Stimulated activated CD8-positive, alpha-beta memory T cell treated with anti-CD3 and anti-CD28 coated beads, Interleukin-2, amount 100 ng/mL, for 1 hour (primary cell): ENCODE measurements at places on chromosomes 5 and 9.

GRCh38 chr5:150636391-150637244 is 3.8 kb upstream of the SYNPO start:
- DNase-seq: no peak

DNA sequence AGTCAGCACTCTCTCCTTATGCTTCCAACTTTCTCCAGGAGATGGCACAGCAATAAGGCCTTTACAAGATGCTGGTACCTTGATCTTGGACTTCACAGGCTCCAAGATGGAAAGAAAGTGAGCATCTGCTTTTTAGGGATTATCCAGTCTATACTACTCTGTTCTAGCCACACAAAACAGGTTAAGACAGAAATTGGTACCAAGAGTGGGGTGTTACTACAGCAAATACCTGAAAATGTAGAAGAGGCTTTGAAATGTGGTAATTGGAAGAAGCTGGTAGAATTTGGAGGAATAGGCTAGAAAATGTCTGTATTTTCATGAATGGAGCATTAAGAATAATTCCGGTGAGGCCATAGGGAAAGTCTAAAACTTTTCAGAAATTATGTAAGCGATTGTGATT is 484.8 kb upstream of the GRIA1 start:
- DNase-seq: no peak

DNA sequence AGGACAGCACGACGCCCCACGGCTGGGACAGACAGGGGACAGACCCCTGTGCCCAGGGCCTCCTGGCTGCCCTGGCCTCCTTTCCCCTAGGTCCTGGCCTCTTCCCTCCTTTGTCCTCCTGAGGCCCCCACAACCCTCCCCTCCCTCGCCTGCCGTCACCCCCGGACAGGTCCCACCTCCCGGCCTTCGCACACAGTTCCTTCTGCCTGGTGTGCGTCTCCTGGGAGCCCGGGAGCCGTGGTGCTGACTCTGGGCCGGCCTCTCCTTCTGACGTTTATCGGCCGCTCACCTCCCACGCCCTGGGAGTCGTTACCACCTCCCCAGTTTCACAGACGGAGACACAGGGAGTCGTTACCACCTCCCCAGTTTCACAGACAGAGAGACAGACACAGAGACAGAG is 25.1 kb upstream of the NOTCH1 start:
- DNase-seq: no peak

- peak; percentile 36 for DNase-seq
Observed at GRCh38 chr5:112737463-112738190, at the start of gene APC. Gene APC (plus strand): TSS chr5:112737885. CDS start chr5:112754891, 17,006 bp downstream.

GRCh38 chr5:110096419-110096818 is 406.7 kb downstream of the MAN2A1 start:
- DNase-seq: no peak

DNA sequence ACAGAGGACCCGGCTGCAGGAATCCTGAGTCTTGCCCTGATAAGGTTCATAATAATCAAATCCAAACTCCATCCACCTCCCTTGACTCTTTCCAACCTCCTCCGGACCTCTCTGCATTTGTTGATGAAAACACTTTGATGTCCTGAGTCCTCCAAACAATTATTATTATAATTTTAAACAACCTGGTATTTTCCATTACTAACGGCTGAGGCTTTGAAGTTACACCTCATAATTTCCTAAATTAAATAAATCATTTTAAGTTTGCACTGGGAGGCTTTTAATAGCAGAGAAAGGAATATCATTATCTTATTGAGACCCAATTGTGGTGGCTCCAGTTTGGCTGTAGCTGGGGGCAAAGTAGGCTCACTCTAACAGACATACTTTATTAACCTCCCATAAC is 9.5 kb downstream of the MSX2 start:
- no peak for DNase-seq

DNA sequence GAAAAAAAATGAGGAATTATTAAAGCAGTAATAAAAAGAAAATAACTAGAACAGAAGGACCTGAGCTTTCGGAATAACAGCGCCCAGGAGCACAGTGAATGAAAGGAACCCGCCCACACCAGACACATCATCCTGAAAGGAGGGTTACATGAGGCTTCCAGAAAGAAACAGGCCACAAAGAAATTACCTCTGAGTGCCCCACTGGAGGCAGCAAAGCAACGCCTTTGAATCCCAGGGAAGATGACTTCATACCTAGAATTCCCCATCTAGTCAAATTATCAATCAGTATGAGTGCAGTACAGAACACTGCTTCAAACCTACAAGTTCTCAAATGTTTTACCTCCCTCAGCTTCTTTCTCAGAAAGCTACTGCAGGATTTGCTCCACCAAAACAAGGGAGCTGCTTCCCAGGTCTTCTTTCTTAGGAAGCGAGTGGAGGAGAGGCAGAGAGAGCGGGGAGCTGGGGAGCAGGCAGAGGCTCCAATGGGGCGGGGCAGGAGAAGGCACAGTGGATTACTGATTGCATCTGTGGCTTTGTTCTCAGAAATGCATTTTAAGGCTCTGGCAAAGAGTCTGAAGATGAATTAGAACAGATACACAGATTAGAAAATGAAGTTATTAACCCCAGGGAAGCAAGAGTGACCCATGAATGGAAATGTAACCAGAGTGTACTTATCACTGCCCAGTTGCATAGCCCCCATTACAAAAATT is 87.1 kb downstream of the SEMA4D start:
- DNase-seq: no peak

DNA sequence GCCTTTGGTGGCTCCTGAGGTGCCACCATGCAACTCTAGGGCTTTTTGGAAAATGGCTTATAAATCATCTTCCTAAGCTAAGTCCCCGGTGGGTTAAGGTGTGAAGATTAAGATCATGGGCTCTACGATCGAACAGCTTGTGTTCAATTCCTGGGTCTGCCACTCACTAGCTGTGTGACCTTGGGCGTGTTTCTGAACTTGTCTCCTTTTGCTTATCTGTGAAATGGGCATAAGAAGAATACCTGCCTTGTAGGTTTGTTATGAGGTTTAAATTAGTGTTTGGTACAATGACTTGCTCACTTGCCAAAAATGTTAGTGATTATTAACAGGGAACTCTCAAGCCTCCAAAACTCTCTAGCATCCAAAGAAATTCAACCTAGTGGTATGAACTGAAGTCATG is 119.2 kb upstream of the PITX1 start:
- no peak for DNase-seq

DNA sequence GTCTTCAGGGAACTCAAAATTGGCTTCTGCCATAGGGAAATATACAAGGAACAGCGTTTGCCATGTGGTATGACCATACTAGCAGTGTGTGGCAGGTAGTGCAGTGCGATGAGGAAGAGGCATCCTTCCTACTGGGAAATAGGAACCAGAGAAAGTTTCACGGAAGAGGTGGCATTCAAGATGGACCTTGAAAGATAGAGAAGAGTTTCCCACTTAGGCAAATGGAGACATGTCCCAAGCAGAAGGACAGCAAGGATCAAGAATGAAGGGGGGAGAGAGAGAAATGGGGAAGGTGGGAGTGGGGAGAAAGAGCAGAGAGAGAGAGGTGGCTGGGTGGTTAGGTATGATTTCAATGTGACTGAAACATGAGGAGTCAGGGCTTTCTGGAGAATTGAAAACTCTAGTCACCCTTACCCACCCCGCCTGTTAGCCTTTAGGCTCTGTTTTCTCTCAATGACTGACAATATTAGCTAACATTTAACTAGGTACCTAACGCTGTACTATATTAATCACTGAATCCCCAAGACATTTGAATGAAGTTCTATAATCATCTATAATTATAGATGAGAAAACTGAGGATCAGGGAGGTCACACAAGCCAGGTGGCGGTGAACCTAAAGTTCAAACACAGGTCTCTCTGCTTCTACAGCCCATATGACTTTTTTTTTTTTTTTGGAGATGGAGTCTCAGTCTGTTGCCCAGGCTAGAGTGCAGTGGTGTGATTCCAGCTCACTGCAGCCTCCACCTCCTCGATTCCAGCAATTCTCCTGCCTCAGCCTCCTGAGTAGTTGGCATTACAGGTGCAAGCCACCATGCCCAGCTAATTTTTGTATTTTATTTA is 171.3 kb downstream of the NR3C1 start:
- DNase-seq: no peak

DNA sequence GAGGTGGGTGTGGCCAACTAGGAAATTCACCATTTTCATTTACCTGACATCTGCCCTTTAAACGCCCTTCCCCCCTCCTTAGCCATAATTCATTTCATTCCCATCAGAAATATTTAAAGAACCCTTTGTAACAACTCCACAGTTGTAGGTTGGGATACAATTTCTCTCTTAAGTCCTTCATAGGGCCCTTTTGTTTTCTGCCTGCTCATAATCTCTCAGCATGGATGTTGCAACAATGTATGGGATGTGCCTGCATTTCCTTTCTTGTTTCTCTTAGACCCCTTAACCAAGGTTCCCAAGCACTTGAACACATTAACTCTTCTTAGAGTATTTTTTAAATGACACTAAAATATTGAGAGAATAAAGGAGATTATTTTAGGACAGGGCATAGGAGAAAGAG is 51.7 kb upstream of the MYO10 start:
- no peak for DNase-seq

DNA sequence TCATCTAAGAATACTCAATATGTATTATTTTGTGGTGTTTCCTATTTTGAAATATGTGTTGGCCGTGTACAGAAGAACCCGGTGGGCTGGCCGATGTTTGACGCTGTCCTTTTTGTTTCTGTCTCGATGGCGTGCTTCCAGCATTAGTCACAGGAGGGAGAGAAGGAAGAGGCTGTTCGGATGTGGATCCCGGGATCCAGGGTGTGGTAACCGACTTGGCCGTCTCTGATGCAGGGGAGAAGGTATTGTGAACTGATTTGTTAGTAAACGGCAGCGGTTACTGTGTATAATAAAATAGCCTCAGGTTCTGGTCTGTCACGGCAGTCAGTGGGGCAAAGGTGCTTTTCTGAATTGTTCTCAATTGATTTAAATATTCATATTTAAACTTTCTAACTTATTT is 275.0 kb downstream of the ARHGEF28 start:
- DNase-seq: no peak

GRCh38 chr5:90586469-90586868 is 27.9 kb downstream of the ADGRV1 start:
- no peak for DNase-seq

DNA sequence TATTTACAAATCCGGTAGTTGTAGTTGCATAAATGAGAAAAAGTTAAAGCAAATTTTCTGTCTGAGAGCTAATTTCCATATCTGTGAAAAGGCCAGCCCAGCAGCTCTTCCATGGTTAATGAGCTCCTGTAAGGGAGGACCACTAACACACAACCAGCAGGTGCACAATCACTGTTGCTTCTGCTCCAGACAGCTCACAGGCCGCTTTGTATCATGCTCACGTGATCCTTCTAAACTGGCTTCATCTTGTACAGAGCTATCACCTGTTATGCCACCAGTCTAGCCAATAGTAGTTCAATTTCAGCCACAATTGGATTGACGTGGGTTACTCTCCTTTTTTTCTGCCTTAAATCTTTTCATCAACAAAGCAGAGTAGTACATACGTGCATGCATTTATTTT is 38.3 kb upstream of the FBXL17 start:
- no peak for DNase-seq

- DNase-seq: no peak
Observed at GRCh38 chr9:114588210-114588609, 641 bp downstream of the ATP6V1G1 start.

GRCh38 chr9:92100237-92100911 is 14.8 kb downstream of the SPTLC1 start:
- DNase-seq: no peak

DNA sequence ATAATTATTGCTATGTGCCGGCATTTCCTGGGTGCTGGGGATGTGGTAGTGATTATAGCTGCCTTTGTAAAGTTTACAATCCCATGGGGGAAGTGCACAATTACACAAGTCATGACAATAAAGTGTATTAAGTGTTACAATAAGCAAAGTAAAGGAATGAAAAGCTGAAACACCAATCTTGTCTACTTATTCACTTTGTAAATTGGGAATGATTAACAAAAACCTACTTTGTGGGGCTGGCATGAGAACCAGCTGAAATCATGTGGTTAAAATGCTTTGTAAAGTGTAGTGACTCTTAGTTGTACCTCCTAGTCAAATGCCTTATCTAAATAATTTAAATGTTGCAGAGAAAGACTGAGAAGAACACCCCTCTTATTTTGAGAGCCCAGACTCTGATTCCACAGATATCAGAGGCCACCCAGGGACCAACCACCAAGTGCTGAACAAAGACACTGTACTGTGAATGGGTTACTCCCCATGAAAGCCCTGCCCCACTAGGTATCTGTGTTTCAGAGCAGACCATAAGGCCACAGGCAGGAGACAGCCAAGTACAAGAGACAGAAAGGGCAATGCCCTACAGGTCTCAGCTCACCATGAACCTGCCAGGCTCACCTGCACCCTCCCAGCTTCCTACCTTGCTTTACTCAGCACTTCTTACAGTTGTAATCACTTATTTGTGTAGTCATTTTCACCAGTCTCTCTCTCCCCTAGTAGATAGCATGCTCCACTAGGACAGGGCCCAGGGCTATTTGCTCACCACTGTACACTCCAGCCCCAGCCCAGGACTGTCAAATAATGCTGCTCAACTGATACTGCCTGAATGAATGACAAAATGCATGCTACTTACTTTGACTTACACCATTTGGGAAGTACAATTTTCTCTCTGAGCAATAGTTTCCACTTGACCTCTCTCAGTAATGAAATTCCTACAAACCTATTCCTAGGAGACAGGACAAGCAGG is 101.6 kb upstream of the APC start:
- DNase-seq: no peak

DNA sequence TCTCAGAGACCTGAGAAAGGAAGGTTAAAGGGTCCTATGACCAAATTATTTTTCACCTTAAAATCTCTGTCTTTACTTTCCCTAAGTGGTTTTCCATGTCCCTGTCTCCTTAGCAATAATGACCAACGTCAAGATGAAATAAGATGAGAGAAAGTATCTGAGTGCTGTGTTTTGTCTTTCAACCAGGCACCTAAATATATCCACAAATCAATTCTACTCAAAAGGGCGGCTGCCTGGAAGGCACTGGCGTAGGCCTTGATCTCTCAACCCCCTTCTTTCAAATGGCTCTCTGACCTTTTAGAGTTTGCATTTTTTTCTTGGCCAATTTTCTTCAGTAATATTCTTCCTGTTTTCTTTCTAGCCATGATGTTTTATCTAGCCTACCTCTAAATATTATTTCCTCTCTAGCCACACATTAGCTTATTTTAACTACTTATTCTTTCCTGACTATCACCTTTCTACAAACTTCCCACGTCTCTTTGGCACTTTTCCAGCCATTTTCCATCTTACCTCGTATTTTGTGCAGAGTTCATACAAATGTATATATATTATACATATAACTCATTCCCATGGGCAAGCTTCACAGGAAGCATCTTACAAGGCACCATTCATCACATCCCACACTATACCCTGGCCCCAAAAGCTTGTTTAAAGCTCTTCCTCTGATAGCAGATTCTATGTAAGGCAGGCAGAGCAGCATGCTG is 204.5 kb downstream of the SNX18 start:
- no peak for DNase-seq

DNA sequence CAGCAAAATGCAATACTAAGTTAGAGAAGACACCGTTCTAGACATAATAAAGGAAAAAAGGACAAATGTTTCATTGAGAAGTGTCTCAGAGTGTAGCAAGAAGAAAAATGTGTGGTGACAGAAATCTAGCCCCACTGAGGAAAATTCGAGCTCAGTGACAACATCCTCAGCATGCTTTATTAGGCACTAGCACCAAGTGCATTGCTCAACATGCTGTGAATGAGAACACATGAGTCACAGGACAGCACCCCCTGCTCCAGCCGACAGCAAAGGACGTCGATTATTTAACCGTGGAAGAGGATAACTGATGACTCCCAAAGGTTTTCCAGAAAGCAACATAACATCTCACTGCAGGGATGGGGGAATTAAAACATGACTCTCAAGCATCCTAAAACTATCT is 182.7 kb downstream of the GNAQ start:
- no peak for DNase-seq
